ENCODE measurements at places on chromosomes 6 and 20. TPM values are rescaled to one million over a fixed set of nuclear protein-coding genes. Genes with fewer than 3 reads are reported as not detected.

LIN28B gene
- 0.16 TPM for total RNA-seq

POM121L2 gene
- not detected for total RNA-seq

GRCh38 chr6:26604026-26604425 is 7.3 kb downstream of the ABT1 start:
- no peak for DNase-seq

- no peak for DNase-seq
Observed at GRCh38 chr6:159935065-159935464, 33.8 kb upstream of the IGF2R start.

SYTL3 gene
- 2.0 TPM for total RNA-seq

DNA sequence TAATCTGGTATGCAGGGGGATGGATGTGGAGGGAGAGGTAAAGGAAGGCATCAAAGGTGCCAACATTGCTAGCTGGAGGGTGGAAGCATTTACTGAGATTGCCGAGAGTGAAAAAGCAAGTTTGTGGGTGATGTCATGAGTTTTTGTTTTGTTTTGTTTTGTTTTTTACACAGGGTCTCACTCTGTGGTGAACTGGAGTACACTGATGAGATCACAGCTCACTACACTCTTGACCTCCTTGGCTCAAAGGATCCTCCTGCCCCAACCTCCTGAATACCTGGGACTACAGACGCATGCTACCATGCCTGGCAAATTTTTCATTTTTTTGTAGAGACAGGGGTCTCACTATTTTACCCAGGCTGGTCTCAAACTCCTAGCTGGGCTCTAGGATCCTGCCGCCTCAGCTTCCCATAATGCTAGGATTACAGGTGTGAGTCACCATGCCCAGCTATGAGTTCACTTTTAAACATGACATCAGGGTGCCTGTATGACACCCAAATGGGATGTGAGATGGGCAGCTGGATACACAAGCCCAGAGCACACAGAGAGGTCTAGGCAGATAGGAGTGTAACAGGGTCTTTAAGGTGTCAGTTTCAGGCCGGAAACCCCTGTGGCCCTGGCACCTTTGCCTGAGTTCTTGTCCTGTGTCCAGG is 35.1 kb upstream of the HMGA1 start:
- no peak for DNase-seq

DNA sequence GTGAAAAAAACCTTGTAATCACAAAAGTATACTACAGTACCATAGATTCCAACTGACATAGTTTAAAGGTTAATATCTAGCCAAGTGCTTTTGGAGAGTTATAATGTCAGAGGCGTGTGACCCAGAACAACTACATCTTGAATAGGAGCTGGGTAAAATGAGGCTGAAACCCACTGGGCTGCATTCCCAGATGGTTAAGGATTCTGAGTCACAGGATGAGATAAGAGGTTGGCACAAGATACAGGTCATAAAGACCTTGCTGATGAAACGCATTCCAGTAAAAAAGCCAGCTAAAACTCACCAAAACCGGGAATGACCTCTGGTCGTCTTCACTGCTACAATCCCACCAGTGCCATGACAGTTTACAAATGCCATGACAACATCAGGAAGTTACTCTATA is 22.4 kb upstream of the KIAA0408 start:
- DNase-seq: no peak

- DNase-seq: no peak
Observed at GRCh38 chr6:24933266-24933665, 2.5 kb downstream of the RIPOR2 start.

- no peak for DNase-seq
Observed at GRCh38 chr6:50390416-50390815, 322.9 kb upstream of the TFAP2D start.

DNA sequence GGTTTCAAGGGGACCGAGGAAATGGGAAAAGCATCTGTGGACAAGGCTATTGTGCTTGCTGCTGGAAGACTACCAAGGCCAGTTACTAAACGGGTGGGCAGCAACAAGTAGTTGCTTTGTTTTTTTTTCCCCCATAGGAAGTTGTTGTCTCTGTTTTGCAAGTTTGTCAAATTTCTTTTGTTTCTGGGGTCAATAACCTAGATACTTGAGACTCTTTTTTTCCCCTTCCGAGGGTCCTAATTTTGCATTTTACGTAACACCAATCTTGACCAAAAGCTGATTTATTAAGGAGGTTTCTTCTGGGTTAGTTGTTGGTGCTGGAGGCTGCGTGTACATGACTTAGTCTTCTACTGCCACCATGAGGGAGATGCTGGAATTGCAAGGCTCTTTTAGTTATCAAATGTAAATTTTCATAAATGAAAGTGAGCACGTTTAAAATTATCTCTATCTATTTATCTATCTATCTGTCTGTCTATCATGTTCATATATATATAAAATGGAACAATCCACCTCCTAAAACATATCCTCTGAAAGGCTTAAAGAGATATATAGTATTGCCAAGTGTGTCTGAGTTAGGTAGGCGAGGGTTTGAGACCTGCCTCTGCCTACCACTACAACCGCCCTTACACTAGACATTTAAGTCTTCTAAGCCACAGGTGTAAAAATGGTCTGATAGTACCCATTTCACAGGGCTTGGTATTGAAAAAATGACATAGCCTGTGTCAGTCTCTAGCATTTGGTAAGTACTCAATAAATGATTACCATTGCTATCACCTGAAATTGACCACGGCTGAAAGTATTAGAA is 60.2 kb downstream of the GCLC start:
- peak; percentile 11 for DNase-seq
